ENCODE measurements at places on chromosomes 11 and 22.

DNA sequence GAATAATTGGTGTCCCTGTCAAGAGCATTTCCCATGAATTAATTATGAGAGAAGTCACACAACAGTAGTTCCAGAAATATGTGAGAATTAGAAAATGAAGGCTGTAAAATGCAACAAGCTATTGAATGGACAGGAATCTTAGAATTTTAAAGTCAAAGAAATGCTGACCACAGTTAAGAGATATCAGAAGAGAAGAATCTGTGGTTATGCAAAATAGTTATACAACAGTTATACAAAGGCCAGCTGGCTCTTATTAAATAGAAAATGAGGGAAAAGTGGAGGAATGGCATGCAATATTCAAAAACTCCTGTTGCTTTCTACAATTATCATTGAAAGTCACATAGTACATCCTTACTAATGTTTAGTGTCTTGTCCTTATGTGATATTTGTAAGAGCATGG lies 27.4 kb downstream of the CASP12 start:
- no peak for DNase-seq

DNA sequence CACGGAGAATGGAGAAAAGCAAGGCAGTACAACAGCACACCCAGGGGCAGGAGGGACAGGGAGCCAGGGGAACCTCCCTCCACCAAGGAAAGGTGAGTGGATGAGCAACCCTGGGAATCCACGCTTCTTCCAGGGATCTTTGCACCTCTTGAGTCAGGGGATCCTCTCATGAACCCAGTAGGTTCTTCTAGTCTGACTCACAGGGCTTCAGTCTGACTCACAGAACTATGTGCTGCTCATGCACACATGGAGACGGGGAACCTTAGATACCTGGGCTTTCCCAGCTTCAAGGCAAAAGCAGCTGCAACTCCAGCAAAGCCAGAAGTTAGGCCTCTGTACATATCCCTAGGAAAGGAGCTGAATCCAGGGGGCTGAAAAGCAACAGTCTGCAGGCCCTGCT lies 1021.4 kb upstream of the TENM4 start:
- DNase-seq, result no peak

DNA sequence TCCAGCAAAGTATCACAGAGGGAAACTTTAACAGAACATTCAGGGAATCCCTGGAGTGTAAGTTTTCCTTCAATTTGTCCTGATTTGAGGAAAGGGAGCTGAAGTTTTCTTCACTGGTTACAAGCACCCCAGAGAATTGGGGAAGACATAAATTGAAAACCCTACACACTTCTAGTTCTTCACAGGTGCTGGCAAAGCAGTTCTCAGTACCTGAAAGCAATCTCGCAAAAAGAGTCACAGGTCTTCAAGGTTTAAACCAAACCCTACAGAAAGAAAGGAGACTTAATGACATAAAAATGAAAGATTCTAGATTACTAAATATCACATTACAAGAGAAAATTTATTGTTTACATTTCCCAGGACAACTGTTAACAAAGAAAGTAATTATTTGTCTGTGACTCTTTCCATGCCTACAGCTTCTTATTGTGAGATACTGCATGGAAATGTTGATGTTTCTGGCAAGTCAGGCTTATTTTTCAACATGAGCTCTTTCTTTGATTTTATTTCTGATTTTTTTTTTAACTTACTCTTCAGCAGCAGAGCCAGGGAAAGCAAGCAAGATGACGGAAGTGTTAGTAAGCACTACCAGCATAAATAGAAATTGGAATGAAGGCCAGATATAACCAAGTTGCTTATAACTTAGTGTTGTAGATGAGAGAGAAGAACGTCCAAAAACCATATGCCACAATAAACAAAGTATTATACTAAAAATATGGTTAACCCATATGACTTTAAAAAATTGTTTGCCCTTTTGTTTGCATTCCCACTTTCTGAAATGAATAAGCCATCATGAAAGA lies 44.1 kb downstream of the FANCF start:
- DNase-seq, result no peak

DNA sequence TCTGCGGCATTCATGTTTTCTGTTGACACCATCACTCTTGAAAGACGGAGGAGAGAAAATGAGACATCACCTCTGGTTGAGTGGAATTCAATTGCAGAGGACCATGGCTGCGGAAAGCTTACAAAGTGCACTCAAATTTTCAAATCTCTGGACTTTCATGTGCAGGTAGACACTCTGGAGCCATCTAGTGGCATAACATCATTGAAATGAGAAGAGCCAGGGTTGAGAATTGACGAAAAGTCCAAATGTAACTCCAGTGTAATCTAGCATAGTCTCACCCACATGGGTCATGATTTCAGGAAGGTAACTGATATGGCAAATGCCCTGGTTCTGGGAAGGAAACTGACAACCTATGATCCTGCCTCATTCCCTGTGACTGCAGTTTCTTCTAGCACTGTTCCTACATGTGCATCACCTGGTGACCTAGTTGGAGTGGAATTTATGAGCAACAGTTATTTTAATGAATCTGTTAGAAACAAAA lies 687.8 kb downstream of the KCNA4 start:
- DNase-seq, result no peak

DNA sequence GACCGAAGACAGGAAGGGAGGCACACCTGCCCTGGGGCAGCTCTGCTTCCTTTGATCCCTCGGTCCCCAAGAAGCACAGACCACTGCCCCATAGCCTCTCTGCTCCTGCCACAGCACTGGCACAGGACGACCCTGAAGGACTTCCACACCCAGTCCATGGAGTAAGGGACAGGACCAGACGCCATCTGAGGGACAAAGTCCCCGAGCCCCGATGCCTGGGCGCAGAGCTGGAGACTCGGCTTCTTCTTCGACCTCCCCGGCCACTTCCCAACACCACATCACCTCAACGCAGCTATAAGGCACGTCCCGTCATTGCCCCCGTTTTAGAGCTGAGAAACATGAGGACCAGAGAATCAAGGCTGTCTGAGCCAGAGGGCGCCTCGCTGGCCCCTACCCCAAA lies 310.5 kb downstream of the BRD1 start:
- DNase-seq, result no peak

- DNase-seq, result no peak
Observed at GRCh38 chr22:29872989-29873388, 10.0 kb upstream of the MTMR3 start.

DNA sequence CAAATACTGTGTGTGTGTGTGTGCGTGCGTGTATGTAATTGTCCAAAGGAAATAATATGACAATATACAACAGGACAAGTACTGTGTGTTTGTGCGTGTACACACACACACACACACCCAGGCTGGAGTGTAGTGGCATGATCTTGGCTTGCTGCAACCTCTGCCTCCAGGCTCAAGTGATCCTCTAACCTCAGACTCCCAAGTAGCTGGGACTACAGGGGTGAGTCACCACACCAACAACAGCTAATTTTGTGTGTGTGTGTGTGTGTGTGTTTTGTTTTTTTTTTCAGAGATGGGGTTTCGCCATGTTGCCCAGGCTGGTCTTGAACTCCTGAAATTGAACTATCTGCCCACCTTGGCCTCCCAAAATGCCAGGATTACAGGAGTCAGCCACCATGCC lies 61.5 kb downstream of the NUP98 start:
- DNase-seq, result no peak

- no peak for DNase-seq
Observed at GRCh38 chr11:12259956-12260355, 117.4 kb upstream of the PARVA start.

DNA sequence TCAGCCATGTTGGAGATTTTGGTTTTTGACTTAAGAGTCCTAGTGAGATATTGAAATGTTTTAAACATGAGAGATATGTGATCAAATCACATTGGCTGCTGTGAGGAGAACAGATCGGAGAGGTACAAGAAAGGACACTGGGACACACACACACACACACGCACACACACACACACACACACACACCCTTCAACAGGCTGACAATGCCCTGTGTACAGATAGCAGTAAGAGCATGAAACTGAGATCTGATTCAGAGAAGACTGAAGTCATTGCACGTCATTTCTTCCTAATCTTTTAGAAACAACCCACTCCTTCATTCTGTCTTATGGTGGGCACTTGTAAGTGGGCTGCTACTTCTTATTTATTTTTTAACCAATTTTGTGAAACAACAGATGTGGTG lies 200.5 kb upstream of the E2F8 start:
- no peak for DNase-seq

DNA sequence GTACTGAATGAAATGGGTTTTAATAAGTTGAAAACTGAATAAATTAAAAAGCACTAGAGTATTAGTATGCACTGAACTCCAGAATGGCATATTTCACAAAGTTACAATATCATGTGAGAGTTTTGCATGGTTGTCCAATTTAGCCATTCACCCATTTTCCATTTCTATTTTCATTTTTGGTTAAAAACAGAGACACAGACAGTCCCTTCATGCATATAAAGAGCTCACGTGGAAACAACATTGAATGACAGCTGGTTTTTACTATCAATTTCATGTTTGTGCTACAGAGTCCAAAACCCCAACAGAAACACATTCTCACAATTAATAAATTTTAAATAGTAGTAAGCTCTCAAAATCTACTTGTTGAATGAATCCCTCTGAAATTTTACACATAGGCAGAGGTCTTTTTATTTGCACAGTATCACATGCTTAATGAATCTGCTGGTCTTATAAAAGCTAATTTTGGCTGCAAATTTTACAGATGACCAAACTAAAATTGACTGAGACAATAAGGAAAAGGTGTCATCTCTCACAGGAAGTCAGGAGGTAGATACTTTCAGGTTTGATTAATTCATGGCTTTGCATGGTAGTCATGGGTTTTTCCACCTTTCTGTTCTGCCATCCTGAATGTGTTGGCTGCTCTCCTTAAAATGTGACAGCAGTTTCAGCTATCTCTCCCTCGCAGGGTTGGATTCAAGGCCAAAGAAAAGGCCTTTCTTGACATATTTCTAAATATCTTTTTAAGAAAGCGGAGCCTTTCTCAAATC lies 20.6 kb upstream of the DDI1 start:
- no peak for DNase-seq

DNA sequence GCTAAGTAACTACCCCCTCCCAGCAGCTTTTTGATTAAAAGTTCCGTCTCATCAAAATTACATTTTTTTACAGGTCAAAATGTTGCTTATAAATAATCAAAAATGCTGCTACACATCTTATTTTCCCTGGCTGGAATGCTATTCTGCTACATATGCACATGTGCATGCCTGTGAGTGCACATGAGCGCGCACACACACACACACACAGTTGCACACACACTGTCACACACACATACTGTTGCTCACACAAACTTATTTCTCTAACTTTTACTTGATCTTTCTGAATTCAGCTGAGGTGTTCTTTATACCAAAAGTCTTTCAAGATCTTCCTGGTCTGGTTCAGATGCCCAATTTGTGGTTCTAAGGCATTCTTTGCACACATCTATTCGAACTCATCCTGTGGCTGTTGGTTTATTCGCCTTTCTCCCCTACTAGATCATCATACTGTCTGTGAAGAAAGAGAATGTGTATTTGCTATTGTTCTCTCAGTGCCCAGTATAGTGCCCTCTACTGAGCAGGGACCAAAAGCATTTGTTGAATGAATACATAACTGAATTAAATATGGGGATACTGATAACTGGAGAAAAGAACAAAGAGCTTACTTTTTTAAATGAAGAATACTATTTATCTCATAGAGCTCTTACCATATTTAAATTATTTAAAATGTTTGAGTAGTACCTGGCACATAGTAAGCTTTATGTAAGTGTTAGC lies 68.1 kb upstream of the CCDC179 start:
- no peak for DNase-seq

GRCh38 chr11:81658722-81659121 lies 1074.9 kb downstream of the FAM181B start:
- no peak for DNase-seq

- no peak for DNase-seq
Observed at GRCh38 chr11:116421529-116422185, 351.1 kb downstream of the BUD13 start.

DNA sequence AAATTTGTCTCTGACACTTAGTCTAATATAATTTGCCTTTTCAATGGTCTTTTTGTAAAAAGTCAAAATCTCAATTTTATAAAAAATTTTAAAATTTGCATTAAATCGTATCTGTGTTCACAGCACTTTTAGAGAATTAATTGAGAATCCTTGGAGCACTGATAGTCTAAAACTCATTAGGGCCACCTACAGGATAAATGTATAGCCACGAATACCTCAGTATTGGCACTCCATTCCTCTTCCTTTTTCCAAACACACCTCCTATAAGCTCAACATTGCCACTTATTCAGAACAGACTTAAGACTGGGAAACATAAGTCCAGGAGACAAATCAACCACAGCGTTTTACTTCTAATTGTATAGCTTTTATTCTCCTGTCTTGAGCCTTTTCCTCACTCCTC lies 776.0 kb upstream of the ARHGAP42 start:
- no peak for DNase-seq

DNA sequence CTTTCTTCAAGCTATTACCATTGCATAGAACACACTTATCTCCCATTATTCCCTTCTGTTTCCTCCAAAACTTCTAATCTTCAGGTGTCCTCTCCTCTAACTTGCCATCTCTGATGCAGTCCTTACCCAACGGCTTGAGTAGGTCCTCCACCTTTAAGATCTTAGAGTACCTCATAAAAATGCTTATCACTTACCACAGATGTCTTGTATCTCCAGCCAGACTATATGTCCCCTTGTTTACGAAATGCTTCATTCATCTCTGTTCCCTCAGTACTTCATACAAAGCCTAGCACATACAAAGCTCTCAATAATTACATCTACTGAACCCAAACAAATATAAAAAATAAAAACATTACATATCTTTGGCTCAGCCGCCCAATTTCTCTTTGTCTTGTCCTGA lies 49.2 kb downstream of the PAK1 start:
- no peak for DNase-seq

GRCh38 chr11:11389238-11389637 lies 36.2 kb upstream of the CSNK2A3 start:
- no peak for DNase-seq

GRCh38 chr11:60916669-60917206 lies 2.8 kb downstream of the TMEM109 start:
- DNase-seq, result no peak

- DNase-seq, result no peak
Observed at GRCh38 chr11:133787379-133788141, 57.8 kb downstream of the SPATA19 start.

DNA sequence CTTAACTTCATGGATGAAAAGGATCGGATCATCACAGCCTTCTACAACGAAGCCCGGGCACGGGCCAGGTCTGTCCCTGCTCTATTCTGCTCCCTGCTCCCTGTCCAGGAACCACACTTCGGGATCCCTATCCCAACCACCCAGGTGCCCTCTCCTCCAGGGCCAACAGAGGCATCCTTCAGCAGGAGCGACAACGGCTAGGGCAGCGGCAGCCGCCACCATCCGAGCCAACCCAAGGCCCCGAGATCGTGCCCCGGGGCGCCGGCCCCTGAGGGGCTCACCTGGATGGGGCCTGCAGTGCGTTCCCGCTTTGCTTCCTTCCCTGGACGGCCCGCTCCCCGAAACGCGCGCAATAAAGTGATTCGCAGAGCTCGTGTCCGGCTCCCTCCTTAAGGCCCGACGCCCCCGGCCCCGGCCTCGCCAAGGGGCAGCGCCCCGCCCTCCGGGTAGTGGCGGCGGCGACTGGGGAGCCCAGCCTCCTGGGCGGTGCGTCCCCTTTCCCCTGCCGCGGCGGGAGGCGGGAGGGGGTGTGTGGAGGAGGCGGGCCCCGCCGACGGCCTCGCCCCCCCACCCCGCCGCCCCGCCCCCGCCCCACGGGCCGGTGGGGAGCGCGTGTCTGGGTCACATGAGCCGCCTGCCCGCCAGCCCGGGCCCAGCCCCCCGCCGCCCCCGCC lies at the start of gene VEGFB:
Gene VEGFB (plus strand): TSS at position 672 of the 674 bp plus-strand sequence. CDS start 250 bp downstream, outside the sequence.
- peak; percentile 68 for DNase-seq

GRCh38 chr22:48098243-48098920 lies 1335.9 kb downstream of the TBC1D22A start:
- peak; percentile 83 for DNase-seq

- DNase-seq, result no peak
Observed at GRCh38 chr11:23573429-23573828, 713.2 kb upstream of the CCDC179 start.
